ENCODE measurements at places on chromosomes 12 and 14.
A peak's percentile ranks its signal among the peaks of the same experiment; 100 is the strongest.

DNA sequence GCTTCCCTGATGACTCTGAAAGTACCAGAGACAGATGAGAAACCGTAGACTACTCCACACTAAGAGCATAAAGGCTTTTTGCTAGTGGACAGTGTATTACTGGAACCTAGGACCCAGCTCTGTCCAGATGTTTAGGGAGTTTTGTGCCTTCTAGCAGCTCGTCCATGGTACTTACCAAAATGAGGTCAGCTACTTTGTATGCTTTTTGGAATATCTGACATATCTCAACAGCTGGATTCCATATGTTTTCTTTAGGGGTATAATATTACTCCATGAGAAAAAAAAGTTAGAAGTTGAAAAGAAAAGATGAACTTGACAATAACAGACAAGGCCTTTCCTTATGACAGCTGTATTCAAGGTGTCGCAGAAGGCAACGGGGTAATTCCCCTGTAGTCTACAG, 32.1 kb upstream of the FRMD6 start:
- no peak for DNase-seq

- DNase-seq = no peak
Measured at GRCh38 chr12:111869671-111870070, 27.6 kb downstream of the MAPKAPK5 start.

GRCh38 chr12:57726884-57727757, 11.4 kb downstream of the AGAP2 start:
- no peak for DNase-seq

DNA sequence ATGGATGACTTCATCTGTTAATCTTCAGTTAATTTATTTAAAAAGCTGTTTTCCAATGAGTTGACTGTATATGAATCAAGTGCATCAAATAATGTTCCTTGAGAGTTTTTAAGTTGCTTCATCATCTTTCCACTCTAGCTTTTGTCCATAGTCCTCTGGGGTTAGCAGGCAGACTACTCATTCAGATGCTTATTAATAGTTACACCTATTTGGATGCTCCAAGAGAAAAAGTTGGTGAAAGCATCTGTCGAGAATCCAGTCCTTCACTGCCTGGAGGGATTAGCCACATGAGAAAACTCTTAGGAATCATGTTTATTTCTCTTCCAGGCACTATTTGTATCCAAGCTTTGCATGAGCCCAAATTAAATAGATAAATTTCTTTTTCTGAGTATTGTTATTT, 70.2 kb downstream of the DACT1 start:
- no peak for DNase-seq

DNA sequence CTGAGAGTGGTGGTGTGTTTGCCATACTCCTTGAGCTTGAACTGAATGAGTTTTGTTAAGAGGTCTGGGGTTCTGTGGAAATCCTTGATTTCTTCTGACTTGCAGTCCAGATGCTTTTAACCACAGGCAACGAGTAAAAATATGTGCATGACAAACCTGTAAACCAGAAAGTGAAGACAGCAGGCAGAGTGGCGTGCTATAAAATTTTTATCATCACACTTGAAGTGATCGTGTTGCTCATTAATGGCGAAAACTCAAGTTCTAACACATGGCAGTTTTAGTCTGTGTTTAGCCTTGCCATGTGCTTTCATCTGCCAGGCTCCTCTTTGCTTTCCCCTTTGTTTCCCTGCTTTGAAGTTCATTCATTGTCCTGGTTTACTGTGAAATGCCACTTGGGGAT, 28.0 kb downstream of the TXNRD1 start:
- no peak for DNase-seq

- no peak for DNase-seq
Measured at GRCh38 chr14:24954700-24955037, 95.3 kb downstream of the STXBP6 start.

DNA sequence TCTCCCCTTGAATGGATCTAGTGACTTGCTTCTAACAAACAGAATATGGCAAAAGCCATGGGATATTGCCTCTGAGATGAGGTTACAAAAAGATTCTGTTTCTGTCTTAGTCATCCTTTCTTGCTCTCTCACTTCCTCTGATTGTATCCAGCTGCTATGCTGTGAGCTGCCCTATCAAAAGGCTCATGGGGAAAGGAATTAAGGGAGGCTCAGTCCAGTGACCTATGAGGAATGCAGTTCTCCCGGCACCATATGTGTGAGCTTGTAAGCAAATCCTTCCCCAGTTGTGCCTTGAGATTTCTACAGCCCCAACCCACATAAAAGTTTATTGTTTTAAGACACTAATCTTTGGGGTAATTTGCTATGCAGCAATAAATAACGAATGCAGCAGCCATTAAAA, 183.1 kb downstream of the KLHL28 start:
- DNase-seq = no peak

- DNase-seq = no peak
Measured at GRCh38 chr12:39375206-39375808, 67.6 kb downstream of the KIF21A start.

DNA sequence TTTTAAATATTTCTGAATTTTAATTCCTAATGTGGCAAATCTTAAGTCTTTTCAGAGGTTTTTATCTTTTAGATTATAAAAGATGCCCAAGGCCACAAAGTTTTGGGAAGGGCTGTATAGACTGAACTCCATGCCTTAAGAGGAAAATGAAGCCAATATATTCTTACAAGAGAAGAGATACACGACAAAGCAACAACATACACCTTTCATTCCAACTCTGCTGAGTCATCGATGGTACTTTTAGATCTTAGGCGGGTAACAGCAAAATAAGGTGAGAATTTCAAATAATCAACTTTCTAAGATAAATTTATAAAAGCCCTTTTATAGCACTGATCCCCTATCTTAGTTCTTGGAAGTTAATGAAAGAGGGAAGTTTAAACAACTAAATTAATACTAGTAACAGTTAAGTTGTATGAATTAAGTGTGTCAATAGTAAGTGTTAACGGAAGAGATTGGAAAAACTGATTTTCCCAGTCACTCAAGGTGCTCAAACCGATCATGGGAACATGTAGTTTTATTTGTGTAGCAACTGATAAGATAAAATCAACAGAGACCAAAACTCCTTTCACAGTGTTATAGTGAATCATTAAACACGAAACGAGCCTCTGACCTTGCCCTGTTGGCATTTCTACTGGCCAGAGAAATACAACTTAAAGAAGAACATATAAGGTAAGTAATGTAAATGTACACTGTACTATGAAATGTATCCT, 18.8 kb upstream of the PIK3C2G start:
- no peak for DNase-seq

- DNase-seq = no peak
Measured at GRCh38 chr12:32139064-32139421, 32.4 kb downstream of the BICD1 start.

GRCh38 chr14:46322076-46322475, 329.5 kb downstream of the RPL10L start:
- no peak for DNase-seq

- DNase-seq = no peak
Measured at GRCh38 chr12:122860040-122860853, 25.0 kb downstream of the HIP1R start.

DNA sequence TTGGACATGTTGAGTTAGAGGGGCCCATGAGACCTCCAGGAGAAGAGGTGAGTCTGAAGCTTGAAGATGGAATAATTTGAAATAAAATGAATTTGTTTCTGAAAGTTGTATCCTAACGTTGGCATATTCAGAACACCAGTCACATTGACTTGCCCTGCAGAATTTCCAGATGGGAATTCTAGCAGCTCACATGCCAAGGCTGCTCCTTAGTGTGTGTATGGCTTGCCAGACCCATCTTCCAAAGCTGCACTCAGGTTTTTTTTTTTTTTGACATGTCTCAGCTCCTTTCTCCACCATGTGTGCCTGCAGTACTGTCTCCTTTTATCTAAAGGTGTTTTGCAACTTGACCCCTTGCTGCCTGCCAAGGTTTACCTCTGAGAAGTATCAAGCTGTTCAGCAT, 261.9 kb downstream of the NRXN3 start:
- no peak for DNase-seq

GRCh38 chr12:32569259-32569658, 109.8 kb upstream of the DNM1L start:
- DNase-seq = no peak

- DNase-seq = no peak
Measured at GRCh38 chr12:15584366-15585041, 204.7 kb downstream of the EPS8 start.

DNA sequence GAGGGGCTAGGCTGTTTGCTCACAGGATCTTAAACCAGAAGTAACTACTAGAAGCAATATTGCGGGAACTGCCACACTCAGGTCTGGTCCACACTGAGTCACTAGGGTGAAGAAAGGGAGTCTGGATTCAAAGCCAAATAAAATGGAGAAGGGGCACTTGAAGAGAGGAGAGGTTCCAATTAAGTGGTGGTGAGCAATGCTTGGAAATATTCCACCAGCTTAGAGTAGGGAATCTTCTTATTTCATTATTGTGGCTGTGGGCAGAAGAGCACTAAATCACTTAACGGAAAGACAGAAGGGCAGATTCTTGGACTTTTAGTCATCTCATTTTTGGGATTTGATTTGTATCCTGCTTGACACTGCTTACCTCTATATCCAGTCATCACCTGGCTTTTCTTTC, 48.6 kb upstream of the PPP1R12A start:
- DNase-seq = peak; percentile 48

GRCh38 chr12:113145720-113146551, 3.6 kb upstream of the CFAP73 start:
- DNase-seq = no peak

- DNase-seq = no peak
Measured at GRCh38 chr12:31006416-31007152, 67.1 kb upstream of the DDX11 start.

DNA sequence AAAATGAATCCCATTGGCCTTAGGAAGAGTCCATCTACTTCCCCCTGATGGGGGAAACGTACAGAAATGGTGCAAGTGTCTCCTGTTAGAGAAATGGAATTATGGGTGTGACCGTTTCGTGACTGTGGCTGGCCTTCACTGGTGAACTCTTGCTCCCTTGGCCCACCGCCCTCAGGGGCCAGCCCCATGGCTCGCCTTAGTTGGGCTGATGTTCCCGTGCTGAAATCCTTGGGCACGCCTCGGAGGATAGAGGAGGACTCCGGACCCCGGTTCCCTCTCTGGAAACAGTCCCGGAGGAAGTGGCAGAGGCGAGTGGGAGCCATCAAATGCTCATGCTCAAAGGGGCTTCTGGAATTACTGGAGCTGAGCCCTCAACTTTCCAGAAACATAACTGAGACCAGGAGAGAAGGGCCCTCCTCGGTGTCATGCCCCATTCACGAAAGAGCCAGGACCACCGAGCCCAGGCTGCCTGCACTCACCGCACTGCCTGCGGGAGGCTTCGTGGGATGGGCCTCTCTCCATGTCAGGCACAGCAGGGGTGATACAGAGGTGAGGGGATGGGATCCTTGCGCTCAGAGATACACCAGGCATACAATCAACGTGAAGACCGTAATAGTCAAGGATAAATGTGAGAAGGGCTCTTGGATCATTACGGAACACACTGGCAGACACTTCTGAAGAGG, 10.1 kb upstream of the CACNA2D4 start:
- no peak for DNase-seq

GRCh38 chr14:49578141-49578540, 8.0 kb downstream of the RPS29 start:
- DNase-seq = no peak

- no peak for DNase-seq
Measured at GRCh38 chr14:104138718-104139459, 502 bp downstream of the KIF26A start.

GRCh38 chr12:13001775-13002040, 1.6 kb upstream of the HEBP1 start:
- no peak for DNase-seq

- DNase-seq = no peak
Measured at GRCh38 chr12:64744422-64745258, 14.6 kb downstream of the GNS start.

DNA sequence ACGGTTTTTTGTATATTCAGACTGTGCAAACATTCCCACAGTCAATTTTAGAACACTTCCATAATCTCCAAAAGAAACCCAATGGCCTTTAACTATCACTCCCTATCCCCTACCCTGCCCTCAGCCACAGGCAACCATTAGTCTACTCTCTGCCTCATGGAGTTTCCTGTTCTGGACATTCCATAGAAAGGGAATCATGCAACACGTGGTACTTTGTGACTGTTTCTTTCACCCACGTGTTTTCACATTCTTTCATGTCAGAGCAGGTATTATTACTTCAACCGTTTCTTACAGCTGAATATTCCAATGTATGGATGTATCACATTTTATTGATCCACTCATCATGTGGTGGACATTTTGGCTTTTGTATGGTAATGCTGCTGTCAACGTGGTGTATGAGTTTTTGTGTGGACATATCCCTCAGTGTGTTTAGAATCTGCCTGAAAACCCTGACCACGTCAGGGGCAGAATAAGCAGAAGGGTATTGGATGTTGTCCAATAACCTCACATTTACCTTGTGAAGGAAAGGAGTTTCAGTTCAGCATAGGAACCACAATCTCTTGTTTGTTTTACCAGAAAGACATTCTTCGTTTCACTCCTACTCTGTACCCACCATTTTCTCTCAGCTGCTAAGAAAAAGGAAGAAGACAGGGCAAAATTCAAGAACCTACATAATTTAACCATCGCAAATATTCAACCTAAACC, 107.5 kb upstream of the DYRK2 start:
- peak; percentile 67 for DNase-seq

DNA sequence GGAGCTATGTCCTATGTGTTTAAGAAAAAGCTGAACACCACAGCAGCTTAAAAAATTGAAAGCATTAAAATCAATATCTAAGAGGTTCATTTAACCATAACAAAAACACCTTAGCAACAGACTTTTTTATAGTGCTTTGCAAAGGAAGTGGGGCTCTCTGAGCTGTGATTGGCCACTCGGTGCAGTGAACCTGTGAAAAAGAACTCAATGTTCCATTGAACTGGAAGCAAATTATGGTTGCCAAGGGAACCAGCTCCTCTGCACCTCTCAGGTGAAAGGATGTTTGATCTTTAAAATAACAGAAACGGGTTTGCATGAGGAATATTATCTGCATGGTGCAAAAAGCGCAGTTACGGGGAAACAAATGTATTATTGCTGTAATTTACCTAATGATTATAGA, 149.4 kb downstream of the SNAPC1 start:
- DNase-seq = no peak

Data from keratinocyte (primary cell).